ENCODE measurements at places on chromosomes 11 and 22. TPM values are rescaled to one million over a fixed set of nuclear protein-coding genes. Genes with fewer than 3 reads are reported as not detected.

GRCh38 chr11:64396079-64396591 is 37.2 kb downstream of the RPS6KA4 start:
- DNase-seq: no peak

- DNase-seq: no peak
Observed at GRCh38 chr11:31582697-31583096, 73.1 kb downstream of the ELP4 start.

Gene SLC25A45
- 5.0 TPM for total RNA-seq

- no peak for DNase-seq
Observed at GRCh38 chr22:30752771-30753170, 58.1 kb downstream of the OSBP2 start.

- DNase-seq: no peak
Observed at GRCh38 chr22:22450343-22450839, 58.2 kb downstream of the ZNF280B start.

DNA sequence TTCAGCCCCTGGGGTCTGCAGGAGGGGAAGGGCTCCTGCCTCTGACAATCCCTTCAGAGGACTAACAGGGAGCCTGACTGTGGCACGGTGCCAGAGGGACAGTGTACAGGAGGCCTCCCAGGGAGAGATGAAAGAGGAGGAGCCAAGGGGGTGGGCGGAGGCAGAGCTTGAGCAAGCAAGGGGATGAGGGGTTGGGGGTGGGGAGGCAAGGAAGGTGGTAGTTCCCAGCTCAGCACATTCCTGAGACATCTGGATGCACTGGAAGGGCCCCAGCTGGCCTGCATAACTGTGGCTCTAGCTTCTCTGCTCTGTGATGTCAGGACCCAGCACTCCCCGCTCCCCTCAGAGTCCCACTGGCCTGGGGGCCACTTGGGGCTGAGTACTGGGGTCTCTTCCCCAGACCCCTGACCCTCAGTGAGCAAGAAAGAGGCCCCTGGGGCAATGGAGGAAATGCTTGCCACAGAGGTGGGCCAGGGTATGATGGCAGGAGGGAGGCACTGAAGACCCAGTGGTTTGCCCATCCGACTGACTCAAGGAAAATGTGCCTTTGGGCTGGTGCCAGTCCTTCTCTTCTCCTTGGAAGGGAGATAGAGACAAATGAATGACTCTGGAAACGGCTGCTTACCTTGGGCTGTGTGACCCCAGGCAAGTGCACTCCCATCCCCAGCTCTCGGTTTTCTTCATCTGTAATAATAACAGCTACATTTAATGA is 13.3 kb downstream of the CREB3L1 start:
- DNase-seq: no peak

DNA sequence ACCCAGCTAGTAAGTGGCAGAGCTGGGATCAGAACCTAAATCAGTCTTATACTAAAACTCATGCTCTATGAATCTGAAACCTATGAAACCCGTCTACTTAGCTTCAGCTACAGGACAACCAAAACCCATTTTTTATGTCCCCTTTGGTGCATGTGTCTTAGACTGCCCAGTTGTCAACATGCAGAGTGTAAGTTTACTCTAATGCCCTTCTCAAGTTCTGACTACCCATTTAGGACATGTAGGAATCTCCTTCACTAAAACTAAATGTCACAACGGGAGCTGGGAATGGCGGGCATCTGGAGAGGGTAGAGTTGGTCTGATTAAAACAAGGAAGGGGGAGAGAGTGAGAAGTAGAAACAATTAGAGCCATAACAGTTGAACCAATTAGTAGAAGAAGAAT is 167.9 kb upstream of the UBASH3B start:
- no peak for DNase-seq

- DNase-seq: no peak
Observed at GRCh38 chr11:73314117-73314961, 6.3 kb downstream of the ARHGEF17 start.

DNA sequence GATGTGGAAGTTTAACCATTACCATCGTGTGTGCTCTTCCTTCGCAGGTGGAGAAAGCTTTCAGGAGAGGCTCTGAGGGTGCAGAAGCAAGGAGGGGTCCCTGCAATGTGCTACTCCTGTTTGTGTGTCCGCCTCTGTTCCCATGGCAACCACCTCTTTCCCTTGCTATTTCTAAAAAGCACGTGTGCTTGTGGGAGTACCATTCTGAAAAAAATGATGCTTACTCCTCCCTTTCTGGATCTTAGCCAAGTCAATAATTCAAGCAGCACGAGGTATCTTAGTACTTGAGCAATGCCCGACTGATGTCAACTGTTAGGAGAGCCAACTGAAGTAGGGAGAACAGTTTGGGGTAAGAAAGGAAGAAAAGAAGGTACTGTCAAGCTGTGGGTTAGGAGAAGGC is 628.7 kb downstream of the NTM start:
- no peak for DNase-seq

GRCh38 chr22:30705710-30706651 is 11.3 kb downstream of the OSBP2 start:
- DNase-seq: no peak

Data from urinary bladder (tissue), 4 donors.